ENCODE measurements at places on chromosomes 7 and 10. TPM values are rescaled to one million over a fixed set of nuclear protein-coding genes. Genes with fewer than 3 reads are reported as not detected.

ATOH7 gene
- 0.20 TPM for total RNA-seq

CCZ1 gene
- total RNA-seq = 146 TPM

- DNase-seq = no peak
Observed at GRCh38 chr10:83978681-83979383, 160.5 kb upstream of the GHITM start.

NUDT13 gene
- total RNA-seq = 1.6 TPM

- no peak for DNase-seq
Observed at GRCh38 chr7:42099066-42099465, 137.9 kb downstream of the GLI3 start.

- DNase-seq = no peak
Observed at GRCh38 chr7:31398815-31399214, 58.3 kb upstream of the NEUROD6 start.

CYP3A4 gene
- not detected for total RNA-seq

DNA sequence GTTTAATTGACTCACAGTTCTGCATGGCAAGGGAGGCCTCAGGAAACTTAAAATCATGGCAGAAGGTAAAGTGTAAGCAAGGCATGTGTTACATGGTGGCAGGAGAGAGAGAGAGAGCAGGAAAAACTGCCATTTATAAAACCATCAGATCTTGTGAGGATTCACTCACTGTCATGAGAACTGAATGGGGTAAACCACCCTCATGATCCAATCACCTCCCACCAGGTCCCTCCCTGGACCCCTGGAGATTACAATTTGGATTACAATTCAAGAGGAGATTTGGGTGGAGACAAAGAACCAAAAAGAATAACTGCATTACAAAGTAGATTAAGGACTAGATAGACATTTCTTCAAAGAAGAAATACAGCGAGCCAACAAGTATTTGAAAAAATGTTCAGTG is 324.1 kb downstream of the THSD7A start:
- no peak for DNase-seq

TCF7L2 gene
- total RNA-seq = 71.1 TPM

- no peak for DNase-seq
Observed at GRCh38 chr10:125823663-125824251, 411 bp downstream of the BCCIP start.

PAOX gene
- 5.3 TPM for total RNA-seq

- DNase-seq = no peak
Observed at GRCh38 chr7:22442882-22443369, 57.1 kb downstream of the STEAP1B start.

DNA sequence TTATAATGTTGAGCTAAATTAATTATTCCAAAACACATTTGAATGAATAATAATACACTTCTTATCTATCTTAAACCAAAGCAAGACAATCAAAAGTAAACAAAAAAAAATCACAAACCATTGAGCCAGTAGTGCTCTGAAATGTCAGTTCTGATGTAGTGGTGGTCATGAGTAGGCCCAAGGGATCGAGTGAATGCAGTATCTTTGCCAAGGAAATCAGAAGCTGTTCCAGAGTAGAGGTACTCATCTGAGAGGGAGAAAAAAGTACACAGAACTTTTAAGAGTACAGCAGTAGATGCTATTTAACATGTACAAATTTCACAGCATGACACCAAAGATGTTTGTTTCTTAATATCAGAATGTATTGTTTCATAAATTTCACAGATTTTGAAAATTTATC is 121.5 kb downstream of the SEMA3D start:
- DNase-seq = no peak

- no peak for DNase-seq
Observed at GRCh38 chr7:40802497-40802896, 667.7 kb downstream of the SUGCT start.

DNA sequence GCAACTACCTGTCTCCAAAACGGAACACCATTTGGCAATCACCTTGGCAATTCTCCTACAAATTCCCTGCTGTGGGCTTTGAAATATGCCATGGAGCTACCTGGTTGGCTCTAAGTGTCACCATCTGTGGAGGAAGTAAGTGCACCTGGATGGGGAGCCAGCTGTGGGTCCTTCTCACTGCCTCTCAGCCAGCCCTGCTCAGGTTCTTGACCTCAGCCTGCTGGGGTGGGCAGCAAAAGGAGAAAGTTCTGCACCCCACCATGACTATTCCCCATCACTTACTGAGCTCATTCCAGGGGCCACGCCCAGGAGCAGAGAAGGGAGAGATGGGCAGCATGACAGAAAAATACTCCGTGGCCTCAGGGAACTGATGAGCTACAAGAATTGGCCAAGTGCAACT is 158.7 kb downstream of the TNS3 start:
- DNase-seq = no peak

WDFY4 gene
- total RNA-seq = not detected

- DNase-seq = no peak
Observed at GRCh38 chr7:18667466-18667865, 171.9 kb downstream of the HDAC9 start.

DNA sequence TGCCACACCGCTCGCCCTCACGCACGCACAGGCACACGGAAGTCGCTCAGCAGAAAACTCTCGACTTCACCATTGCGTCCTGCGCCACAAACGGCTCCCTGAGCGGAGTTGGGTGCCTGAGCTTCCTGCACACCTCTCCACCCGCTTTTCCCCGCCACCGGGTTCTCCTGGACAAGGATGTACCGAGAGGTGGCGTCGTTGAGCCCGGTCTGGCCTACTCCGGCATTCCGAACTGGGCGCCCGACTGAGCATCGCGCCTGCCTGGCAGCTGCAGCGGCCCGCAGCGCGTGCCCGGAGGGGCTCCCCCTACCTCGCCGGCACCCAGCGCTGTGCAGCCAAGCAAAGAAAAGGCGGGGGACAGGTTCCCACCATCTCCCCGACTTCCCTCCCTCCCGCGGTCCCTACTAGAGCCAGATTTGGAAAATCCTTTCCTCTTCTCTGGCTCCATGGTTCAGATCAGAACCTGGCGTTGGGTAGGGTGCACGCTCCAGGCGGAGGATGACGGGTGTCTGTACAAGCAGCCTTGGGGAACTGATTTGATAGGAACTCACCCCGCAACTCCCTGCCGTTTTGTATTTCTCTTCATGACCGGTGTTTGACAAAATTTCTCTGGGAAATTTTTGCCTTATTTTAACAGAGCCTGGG is 1.7 kb downstream of the SORCS3 start:
- DNase-seq = peak; percentile 93

DNA sequence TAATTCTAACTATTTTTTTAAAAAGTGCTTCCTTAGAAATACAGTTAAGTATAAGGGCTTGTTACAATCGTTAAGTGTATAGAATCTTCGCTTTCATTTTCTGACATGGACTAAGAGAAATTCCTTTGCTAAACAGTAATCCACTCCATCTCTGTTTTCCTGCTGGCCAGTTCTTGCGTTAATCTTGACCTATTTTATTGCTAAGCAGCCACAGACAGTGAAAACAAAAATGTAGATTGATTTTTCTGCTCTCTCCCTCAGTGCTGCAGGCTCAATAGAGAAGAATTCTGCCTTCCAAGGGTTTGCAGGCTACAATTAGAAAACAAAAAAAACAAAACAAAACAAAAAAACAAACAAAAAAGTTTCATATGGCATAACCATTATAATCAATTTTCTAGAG is 310.4 kb upstream of the ADARB2 start:
- DNase-seq = no peak

GRCh38 chr7:108499566-108499965 is 26.4 kb downstream of the PNPLA8 start:
- DNase-seq = no peak

HGF gene
- 0.15 TPM for total RNA-seq

TRIM4 gene
- 6.9 TPM for total RNA-seq

RPS24 gene
- 1,949 TPM for total RNA-seq

DNA sequence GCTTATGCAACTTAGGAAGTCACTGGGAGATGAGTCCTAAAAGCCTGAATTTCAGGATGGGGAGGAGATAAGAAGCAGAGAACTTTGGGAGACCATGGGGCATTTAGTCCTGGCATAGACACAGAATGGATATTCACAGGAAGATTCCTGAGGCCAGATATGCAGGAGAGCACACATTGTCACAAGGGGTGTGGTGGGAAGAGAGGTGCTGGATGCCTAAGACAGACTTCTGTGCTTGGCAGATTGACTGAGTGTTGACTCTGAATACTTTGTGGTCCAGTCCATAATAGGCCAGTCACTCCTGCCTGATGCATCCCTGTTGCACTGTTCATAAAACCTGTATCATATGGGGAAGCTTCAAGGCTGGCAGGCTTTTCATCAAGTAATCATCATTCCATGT is 18.5 kb downstream of the SRI start:
- no peak for DNase-seq

GRCh38 chr10:59588791-59589190 is 120.9 kb downstream of the SLC16A9 start:
- no peak for DNase-seq

GRCh38 chr7:46960970-46961369 is 620.9 kb downstream of the TNS3 start:
- DNase-seq = no peak

- DNase-seq = no peak
Observed at GRCh38 chr7:127194571-127194970, 58.2 kb downstream of the GRM8 start.
